T-helper 1 cell (primary cell): ENCODE measurements at places on chromosomes 3 and 15.

GRCh38 chr3:53102601-53103147 lies 27.6 kb downstream of the RFT1 start:
- no peak for DNase-seq

DNA sequence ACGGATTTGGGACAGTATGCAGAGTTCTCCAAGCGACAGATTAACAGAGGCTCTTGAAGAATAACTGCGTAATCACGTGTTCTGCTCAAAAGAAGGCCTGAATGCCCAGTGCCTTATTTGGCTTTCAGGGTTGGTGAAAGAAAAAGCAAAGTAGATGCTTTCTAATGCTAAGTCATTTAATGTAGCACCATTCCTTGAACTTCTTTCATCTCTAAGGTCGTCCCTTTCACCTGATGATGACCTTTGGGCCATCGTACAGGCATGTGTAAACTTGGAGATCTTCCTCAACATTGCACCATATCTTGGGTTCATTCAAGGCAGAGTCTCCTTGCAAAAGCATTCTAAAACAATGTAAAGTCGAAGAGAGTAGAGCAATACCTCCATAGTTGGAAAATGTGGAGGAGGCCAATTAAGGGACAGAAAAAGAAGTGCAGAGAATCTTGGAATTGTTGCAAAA lies 48.9 kb downstream of the TMEM44 start:
- DNase-seq: no peak

DNA sequence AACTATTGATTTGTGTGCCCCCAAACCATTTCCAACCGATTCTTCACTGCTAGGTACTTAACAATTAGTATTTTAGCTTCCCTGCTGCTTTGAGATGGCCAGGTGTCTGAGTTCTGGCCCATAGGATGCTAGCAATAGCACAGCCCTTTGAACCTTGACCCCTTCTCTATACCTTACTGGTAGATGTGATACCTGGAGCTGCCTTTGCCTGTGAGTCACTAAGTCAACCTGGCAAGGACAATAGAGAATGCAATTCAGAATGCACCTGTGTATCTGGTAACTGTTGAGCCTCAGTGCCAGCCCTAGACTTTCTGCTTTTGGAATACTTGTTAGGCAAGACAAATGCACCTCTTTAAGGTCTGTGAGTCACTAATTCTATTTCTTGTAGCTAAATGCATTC lies 467.4 kb downstream of the GRM7 start:
- no peak for DNase-seq

- DNase-seq: no peak
Measured at GRCh38 chr3:15794303-15794771, 3.4 kb downstream of the ANKRD28 start.

GRCh38 chr3:151096716-151097115 lies 11.3 kb downstream of the MED12L start:
- DNase-seq: no peak

DNA sequence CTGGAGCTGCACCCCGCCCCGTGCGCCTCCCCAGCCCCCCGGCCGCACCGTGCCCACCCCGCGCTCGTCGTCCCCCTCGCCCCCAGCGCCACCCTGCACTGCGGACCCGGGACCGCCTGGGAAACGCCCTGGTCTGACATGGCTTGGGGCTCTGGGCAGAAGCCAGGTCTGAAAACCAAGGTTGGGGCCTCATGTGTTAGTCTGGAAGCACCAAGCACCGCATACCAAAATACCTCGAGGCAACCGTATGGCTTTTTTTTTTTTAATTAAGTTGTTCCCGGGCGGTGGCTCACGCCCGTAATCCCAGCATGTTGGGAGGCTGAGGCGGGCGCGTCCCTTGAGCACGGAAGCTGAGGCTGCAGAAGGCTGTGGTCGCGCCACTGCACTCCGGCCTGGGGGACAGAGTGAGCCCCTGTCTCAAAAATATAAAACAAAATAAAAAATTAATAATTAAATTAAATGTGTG lies 91.5 kb upstream of the CHD2 start:
- DNase-seq: no peak

- no peak for DNase-seq
Measured at GRCh38 chr3:196803891-196804468, 63.7 kb upstream of the SENP5 start.

DNA sequence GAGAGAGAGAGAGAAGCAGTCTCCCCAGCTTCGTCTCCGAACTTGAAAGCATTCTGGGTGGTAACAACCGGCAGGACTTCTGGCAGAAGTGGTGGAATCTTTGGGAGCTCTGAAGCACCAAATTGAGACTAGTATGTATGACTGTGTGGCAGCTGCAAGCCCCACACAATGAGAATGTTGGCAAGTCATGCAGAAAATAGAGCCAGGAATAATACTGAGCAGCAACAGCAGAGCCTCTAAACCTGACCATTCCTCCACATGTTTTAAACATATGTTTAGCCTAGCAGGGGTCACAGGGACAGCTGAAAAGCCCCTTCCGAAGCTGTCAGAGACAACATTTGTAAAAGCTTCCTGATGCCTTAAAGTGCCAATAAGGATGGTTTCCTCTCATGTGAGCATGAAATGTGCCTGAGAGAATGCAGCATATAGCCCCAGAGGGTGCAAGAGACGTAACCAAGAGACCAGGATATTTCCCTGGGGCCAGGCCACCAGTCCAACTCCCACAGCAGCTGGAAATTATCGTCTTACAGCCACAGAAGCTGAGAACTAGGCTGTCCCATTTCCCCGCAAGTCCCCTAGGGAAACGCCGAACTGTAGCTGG lies 178.6 kb upstream of the CCDC54 start:
- DNase-seq: no peak

GRCh38 chr3:109944836-109945235 lies 607.5 kb upstream of the DPPA4 start:
- DNase-seq: no peak

GRCh38 chr3:120326784-120327183 lies 22.4 kb downstream of the LRRC58 start:
- no peak for DNase-seq

GRCh38 chr15:76340198-76340802 lies 3.7 kb downstream of the ISL2 start:
- no peak for DNase-seq

GRCh38 chr3:180325958-180326357 lies 276.0 kb upstream of the TTC14 start:
- no peak for DNase-seq

DNA sequence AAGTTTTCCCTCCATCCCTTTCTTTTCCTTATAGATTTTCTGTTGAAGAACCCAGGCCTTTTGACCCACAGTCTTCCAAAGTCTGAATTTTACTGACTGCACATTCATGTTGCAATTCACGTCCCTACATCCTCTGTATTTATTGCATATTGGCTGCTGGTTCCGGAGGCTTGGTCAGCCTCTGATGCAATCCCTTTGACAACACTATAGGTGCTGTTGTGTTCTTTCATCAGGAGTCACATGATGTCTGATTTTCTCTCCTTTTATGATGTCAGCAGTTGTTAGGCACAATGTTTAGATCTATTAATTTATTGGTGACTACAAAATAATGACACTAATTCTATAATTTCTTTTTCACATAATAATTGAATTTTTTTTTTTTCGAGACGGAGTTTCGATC lies 8.7 kb downstream of the CYP1A1 start:
- no peak for DNase-seq

DNA sequence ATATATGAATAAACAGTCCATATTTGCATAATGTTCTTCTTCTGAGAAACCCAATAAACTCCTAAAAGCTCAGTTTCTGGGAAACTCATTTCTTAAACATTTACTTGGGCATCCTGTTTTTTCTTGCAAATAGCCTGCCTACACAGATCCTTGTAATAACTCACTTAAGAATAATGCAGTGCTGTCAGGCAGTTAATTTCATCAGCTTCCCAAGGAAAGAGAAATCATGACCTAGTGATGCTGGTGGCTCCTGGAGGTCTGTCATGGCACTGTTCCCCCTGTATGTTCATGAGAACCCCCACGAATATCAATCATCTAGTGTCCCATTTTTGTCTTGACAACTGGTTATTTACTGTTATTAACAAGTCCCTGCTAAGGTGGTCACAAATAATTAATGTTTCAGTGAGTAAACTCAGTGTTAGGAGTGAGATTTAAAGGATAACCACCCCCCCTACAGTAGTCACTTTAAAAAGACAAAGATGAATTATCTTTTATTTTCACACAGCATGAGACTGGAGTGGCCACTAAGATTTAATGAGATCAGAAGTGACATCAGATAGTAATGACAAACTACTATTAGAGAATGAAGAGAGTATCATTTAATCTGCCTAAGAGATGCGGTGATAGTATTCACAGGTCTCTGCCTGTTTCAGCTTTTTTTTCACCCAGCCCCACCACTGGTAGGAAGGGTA lies 279.5 kb upstream of the NECTIN3 start:
- DNase-seq: no peak

DNA sequence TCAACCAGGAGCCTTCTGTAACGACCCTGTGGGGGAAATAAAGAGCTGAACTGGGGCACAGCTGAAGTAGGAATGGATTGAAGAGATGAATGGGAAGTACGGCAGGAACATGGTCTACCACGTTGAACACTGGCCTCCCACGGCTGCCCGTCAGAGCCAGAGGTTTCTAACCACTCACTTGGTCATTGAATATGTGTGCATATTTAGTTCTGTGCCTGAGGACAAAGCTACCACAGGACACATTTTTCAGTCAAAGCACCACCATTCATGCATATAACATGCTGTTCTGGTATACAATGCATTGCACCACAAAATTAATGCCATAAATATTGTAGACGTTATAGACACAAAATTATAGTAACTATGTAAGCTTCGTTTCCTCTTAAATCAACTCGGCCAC lies 75.5 kb downstream of the MB21D2 start:
- no peak for DNase-seq

DNA sequence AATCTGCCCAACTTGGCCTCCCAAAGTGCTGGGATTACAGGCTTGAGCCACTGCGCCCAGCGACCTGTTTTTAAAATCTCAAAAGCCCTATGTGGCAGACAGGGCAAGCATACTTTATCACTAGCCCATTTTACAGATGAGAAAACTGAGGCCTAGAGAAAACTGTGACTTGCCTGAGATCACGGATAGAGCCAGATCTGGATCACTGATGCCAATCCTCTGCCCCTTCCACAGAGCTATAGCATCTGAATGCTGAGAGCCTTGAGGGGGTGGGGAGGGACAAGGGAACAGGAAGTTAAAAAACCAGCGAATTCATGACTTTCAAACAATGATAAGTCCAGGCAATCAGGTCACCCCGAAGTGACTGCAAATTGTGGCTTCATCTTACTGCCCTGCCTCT lies 7.3 kb downstream of the ANKRD63 start:
- DNase-seq: no peak

DNA sequence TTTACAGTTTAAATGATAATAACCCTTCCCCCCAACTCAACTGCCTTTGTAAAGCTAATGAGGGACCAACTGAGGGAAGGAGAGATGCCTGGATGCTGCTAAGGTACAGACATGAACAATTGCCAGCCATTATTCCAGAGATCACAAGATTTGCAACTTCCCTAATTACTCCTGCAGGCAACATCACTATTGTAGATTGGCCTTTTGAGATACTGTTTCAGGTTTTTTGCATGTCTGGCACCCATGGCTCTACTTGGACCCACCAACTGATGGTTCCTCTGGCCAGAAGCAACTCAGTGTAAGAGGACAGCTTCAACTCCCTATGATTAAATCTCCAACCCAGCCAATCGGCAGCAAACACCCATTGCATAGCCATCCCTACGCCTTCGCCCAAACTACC lies 478.7 kb downstream of the FHIT start:
- DNase-seq: no peak

DNA sequence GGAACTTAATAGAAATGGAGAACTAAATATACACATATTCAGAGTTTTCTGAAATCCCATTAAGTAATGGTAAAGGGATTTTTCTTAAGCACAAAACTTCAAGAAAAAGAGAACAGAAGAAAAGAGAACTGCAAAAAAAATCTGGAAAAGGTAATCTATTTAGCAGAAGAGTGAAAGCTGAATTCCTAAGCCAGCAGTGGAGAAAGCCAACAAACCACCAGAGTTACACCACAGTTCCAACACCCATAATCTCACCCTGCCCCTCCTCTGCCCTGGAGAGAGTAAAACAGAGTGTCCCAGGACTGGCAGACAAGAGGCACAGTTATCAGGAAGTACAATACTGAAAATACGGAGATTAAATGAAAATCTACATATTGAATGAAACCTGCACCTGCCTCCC lies 29.4 kb downstream of the TP53BP1 start:
- no peak for DNase-seq

DNA sequence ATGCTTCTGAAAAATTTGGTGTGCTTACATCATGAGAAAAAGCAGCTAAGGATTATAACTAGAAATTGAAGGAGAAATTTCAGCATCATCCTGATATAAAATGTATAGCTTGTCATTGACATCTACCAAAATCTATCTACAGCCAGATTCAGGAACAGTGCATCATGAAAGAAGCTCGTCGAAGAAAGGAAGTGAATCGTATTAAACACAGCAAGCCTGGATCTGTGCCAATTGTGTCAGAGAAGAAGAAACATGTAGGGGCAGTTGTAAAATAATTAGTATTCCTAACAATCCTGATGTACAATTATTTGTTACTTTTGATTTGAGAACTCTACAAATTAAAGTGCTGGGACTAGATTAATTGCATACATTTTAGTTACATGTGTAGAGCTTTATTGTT lies 37.2 kb downstream of the AP4E1 start:
- no peak for DNase-seq

DNA sequence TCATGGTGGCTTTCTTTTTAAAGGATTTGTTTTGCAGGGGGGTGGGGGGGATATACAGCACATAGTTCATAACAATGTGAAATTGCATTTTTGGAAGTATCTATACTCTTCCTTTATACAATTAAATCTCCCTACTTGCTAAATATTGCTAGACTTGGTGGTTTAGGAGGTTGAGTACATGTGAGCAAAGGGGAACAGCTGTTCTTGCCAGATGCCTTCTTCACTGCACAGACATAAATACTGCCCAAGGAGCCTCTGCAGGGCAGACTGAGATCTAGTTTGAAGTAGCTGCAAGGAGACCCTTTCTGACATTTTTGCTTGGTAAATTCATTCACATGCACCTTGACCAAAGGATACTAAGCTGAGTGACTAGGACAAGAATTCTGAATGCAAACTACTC lies 228.6 kb upstream of the IL12A start:
- no peak for DNase-seq

DNA sequence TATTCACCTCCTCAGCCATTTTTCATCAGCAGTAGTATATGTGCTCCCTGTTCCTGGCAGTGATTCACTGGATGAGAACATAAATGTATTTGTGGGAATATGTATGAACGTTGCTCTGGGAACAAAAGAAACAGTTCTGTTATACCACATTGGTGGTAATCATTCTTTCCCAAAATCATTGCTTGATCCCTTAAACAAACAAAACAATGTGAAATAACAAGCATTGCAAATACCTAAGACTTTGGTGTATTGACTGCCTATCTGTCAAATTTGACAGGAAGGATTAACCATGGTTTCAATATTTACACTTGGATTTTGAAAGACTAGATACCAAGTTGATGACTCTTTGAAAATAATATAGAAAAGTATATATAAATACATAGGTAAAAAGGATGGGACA lies 284.1 kb downstream of the FHIT start:
- no peak for DNase-seq

GRCh38 chr3:195134431-195134830 lies 136.5 kb downstream of the XXYLT1 start:
- DNase-seq: no peak
